ENCODE measurements at places on chromosomes 2 and 18.

GRCh38 chr2:122251158-122251557, 495.7 kb downstream of the TSN start:
- no peak for DNase-seq

DNA sequence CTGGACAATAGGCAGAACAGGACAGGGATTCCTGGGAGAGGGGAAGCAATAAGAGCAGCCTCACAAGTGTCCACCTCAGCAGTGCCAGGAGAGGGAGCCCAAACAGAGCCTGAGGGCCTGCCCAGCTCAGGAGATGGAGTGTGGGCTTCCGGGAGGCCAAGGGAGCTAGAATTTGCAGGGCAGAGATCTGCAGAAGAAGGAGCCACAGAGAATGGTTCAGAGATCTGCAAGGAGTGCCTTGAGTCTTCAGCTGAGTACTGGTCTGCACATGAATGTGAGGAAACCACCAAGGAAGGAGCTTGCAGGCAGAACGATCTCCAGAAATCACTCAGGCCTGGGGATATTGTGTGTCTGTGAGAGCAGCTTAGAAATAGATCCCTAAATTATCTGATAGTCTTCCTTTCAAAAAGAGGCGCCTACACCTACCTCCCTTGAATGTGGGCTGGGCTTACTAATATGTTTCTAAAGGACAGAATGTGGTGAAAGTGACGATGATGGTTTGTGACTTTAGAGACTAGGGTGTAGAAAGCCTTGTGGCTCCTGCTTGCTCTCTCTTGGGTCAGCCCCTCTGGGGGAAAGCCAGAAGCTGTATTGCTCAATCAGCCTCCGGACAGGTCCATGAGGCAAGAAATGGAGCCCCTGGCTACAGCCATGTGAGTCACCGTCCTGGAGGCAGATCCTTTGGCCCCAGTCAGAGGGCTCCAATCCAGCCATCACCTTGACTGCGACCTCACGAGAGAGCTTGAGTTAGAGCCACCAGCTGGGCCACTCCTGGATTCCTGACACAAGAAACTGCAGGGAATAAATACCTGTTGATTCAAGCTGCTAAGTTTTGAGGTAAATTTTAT, 7.6 kb upstream of the LPIN1 start:
- no peak for DNase-seq

DNA sequence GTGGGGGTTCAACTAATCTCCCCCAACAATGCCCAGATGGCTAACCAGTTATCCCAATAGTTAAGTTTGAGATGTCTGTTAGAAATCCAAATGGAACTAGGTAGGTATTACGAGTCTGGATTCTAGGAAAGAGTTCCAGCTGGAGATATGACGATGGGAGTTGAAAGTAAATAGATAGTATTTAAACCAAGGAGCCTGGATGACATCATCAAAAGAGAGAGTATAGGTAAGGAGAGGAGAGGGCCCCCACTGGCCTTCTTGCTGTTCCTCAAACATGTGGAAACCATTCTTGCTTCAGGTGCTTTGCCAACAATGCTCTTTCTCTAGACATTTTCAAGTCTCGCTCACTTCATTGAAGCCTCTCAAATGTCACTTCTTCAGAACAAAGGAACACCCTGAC, 26.0 kb upstream of the PAIP2B start:
- no peak for DNase-seq

DNA sequence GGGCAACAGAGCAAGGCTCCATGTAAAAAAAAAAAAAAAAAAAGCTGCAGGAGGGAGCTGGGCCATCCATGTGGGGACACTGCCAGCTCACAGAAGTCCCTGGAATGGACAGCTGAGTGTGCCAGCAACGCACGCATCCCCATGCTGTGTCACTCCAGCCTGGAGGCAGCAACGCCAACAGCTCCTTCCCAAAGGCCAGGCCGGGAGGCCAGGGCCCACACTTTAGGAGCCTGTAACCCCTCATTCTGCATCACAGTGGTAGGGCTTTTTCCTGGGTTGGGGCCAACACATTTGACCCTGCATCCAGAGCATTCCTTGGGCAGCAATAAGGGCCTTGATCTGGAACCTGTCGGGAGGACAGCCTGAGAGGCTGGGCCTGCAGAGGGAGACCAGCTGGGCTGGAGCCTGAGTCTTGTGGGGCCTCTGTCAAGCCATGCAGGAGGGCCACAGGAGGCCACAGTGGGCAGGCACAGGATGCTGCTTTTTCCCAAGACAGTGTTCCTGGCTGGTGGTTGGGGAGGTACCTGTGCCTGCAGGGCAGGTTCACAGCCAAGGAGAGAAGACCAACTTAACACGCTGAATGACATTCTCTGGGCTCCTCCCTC, 16.8 kb upstream of the KCNK3 start:
- DNase-seq, result no peak

DNA sequence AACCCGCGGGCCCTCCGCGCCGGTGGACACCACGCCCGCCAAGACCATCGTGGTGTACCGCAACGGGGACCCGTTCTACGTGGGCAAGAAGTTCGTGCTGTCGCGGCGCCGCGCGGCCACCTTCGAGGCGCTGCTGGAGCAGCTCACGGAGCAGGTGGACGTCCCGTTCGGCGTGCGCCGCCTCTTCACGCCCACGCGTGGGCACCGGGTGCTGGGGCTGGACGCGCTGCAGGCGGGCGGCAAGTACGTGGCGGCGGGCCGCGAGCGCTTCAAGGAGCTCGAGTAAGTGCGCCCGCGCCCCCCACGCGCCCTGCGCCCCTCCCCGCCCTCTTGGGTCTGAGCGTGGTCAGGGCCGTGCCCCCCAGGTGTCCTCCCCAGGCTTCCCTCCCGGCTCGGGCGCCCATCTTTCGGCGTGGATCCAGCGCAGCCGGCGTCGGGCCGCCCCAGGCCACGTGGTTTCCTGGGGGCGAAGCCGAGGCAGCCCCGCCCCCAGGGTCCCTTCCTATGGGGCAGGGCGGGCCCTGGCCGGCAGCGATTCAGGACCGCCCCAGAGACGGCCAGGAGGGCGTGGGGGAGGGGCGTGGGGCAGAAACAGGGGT, 481 bp downstream of the DCDC2C start:
- no peak for DNase-seq

All from stimulated activated CD8-positive, alpha-beta memory T cell treated with anti-CD3 and anti-CD28 coated beads, Interleukin-7, amount 100 ng/mL, for 24 hours (primary cell).